ENCODE measurements at places on chromosomes 3 and 15.

GRCh38 chr3:149850787-149851584 is 38.0 kb downstream of the RNF13 start:
- DNase-seq, result no peak

DNA sequence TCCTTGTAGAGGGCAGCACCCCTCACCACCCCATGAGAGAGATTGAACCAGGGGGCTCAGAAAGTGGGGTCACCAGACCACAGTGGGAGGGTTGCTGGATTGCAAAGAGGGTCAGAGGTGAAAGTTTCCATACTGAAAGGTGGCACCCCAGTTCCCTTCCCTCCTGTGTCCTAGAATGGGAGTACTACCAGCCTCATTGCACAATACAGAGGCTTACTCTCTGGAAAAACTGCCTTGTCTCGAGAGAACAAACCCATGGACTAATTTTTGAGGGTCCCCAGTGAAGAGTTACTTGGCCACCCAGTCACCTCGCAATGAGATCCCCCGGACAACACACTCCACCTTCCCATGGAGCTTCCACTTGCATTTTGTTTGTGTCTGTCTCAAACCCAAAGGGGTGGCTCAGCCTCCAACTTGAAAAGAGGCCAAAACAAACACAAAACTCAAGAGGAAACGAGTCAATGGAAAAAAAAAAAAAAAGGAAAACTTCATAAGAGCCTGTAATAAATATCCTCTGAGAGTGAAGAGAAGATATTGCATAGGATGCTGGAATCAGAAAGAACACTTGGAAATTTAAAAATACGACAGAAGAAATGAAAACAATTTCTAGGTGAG is 18.6 kb downstream of the MESP2 start:
- DNase-seq, result no peak

GRCh38 chr15:82081914-82082762 is 36.3 kb upstream of the MEX3B start:
- DNase-seq, result no peak

DNA sequence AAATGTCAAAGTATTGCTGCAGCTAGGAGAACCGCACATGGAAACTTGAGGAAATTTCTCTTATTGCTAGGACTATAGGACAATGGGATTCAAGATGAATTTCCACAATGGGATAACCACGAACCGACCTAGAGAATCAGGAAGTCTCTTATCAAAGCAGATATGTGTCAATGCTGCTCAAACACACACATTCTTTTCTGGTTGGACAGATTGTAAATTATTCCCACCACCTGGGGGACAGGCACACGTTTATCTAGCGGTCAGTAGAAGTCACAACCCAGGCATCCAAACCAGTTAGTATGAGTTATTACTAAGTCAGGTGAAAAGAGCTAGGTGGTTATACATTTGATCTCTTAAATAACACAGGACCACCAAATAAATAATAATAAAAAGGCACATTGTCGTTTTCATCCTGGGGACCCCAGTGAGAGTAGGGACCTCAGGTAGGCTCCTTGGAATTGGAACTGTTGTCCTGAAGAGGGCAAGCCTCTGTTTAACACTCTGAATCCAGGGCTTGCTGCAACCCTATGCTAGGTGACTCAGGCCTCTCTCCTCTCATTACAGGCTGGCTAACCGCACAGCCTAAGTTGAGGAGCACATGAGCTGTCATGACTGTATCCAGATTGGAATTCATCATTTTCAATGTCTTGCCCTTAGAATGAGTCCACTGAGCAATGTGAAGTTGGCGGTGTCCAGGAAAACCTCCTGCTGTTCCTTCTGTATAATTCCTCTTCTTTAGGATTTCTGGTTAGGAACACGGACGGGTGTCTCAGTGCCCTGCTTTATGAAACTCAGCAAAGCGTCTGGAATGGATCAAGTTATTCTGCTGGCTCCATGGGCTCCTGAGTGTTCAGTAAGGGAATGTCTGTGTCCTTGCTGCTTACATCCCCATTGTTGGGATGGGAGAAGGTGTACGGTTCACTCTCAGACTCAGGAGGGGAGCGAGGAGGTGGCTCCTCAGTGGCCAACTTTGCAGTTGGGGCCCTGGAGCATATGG is 59.0 kb downstream of the CLEC3B start:
- DNase-seq, result no peak

GRCh38 chr3:50323092-50323600 is 601 bp upstream of the HYAL2 start:
- no peak for DNase-seq

Data from naive B cell (primary cell).